ENCODE measurements at places on chromosomes 7 and 10.

- no peak for DNase-seq
Measured at GRCh38 chr10:12051241-12051640, 8.6 kb upstream of the UPF2 start.

- peak; percentile 7 for DNase-seq
Measured at GRCh38 chr10:88347597-88348304, 235.4 kb downstream of the RNLS start.

- DNase-seq, result no peak
Measured at GRCh38 chr10:102831322-102832071, 5.7 kb downstream of the CYP17A1 start.

- no peak for DNase-seq
Measured at GRCh38 chr10:114043532-114044246, at the start of gene ADRB1. Gene ADRB1, plus strand, starts transcription at chr10:114043866. Its CDS starts 267 bp downstream, at chr10:114044133.

GRCh38 chr7:131654668-131655326, 98.4 kb upstream of the PODXL start:
- DNase-seq, result peak; percentile 67

DNA sequence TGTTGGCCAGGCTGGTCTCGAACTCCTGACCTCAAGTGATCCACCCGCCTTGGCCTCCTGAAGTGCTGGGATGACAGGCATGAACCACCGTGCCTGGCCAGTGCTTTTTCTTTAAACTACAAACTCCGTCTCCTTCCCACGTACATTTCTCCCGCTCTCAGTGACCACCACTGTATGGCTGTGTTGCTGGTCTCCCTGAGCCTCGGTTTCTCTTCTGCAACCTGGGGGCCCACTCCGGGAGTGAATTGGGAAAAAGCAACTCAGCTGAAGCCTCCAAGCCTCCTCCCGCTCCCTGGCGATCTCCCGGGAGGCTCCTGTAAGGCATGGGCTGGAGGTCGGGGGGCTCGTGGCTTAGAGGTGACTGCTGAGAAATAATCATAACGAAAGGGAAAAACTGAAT, 136.3 kb downstream of the ELFN1 start:
- DNase-seq, result no peak

GRCh38 chr7:29177963-29178600, 16.5 kb upstream of the CHN2 start:
- DNase-seq, result no peak

DNA sequence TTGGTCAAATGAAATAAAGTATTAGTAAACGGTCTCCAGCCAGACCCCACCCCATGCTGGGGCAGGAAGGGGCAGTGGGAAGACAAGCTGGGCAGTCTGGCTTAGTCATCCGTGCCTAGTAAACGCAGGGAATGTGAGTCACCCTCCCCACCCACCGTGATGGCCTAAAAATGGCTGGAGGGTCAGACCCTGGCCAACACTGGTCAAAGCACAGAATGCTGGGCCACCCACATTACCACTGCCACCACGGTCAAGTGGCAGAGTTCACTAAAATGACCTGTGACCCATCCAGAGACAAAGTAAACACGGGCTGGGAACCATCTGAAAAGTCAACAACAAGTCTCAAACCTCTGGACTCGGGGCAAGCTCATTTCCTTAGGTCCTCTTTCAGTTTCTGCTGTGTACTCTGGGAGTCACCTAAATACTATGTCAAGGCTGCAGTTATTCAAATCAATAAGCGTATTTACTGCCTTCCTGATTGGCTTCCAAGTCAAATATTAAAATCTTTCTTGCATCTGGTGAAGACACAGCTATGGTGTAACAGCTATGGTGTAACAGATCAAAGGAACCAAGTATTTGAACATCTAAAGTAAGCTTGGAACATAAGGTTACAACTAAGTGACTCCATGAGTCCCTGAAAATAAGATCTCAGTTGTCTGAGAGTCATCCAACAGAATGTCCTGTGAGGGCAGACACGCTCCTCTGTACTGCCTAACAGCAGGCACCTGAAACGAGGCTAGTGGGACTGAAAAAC, 3.0 kb downstream of the ZFAND2A start:
- no peak for DNase-seq

GRCh38 chr10:104099269-104099668, 13.6 kb upstream of the COL17A1 start:
- no peak for DNase-seq

DNA sequence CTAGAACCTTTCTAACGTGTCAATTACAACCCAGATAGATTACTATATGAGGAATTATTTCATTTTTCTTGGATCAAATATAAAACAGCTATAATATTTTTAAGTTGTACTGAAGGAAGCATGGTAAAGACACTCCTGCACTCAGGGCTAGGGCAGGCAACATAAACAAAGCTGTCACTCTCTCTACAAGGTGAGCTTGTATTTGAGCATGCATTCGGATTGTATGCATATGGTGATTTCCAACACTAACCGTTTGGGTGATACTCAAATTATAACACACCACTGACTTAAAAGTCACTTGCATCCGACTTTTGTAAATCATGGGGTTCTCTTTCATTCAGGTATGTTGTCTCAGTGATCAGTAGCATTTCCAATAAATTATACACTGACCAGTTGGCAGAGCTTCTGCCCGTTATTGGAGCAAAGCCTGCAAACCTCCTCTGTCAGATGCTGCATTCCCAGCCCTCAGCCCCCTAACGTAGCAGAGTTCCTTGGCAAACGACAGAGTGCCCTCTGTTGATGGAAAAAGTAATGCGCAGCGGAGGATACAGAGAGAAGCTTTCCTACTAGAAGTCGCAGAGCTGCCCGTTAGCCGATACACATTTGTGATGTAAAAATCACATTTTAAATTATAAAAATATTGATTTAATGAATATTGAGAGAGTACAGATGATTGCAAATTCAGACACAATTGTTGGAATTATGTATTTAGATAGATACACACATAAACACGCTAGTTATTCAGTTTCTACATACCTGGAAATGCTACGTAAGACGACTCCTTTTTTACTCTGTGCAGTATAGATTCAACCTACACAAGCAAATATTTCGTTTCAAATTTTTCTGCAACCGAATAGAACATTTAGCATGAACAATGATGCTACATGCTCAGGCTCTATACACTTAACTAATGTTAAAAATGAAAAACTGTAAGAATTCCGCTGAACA, 173.9 kb upstream of the SP4 start:
- DNase-seq, result peak; percentile 40

- no peak for DNase-seq
Measured at GRCh38 chr7:23955600-23956149, 245.7 kb downstream of the STK31 start.

- no peak for DNase-seq
Measured at GRCh38 chr10:72834183-72834825, 59.2 kb upstream of the OIT3 start.

DNA sequence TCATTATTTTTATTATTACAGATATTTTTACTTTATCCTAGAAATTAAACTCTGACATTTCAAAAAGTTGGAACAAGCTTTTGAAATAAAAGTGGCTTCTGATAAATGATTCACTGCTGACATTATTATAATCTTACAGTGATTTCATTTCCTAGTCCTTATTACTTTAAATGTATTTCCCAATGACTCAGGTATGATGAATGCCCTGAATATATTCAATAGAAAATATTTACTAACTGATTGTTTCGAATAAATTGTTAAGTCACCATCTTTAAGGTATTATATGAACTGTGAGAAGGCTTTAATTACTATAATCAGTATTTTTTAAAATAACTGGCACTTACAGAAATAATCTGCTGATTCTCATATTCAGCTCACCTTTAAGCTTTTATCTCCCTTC, 21.6 kb downstream of the DKK1 start:
- DNase-seq, result no peak

DNA sequence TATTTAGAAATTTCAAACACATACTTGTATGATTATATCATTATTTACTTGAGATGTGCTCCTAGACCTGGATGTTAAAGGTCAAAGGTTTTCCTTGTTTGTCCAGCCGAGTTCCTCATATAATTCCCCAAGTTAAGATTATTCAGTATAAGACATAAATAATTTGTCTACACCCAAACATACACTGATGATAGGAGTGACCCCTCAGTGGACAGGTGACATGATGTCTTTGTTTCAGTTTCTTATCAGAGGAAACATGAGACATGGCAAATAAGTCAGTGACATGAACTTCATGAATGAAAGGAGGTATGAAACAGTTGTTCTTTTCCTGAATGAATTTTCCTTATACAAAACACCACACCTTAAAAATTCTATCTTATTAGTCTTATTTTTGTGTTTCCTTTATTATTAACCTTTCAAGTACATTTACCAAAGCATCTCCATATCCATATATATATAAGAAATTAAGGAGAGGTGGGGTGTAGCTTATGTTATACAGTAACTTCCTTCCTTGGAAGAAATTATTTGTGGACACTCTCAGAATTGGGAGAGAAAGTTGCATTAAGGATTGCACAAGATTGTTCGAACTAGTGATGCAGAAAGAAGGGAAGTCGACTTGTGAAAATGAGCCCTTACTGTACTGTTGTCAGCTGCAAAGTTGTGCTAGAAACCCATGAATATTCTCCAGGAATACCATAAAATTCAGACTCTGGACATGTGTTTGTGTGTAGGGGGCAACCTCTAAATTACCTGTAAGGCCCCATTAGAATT, 60.5 kb downstream of the POM121L12 start:
- DNase-seq, result no peak

DNA sequence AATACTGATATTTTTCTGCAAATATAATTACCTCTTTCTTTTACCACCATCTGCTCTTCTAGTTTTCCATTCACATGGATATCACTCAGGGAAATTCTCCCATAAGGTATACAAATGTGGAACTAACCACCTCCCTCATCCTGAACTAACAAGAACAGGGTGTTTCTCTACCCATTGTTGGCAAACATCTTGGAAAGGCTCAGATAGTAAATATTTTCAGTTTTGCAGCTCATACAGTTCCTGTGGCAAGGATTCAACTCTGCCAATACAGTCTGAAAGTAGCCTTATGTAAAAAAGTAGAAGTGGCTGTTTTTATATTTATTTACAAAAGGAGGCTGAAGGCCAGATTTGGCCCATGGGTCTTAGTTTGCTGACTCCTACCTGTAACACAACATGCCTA, 513.0 kb upstream of the TEX47 start:
- no peak for DNase-seq

DNA sequence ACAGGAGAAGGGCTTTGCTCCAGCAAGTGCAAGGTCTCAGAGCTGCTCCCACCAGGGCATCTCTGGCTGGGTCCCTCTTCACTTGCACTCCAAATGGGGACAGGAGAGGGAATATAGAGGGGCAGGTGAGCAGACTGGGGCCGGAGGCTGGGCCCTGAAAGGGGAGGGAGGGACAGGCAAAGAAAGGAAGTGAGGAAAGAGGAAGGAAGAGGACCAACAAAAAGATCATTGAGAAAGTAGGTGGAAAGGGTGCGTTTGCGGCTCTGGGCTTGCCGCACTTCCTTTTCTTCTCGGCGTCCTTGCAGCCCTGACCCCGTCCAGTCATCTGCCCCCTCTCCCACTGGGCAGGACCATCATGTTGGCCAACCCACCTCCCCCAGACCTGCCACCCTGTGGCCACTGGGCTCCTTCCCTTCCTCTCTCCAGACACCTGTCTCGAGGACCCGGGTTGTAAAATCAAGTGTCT, 14.0 kb downstream of the ITPRIP start:
- no peak for DNase-seq

GRCh38 chr10:68371604-68372003, 35.5 kb downstream of the RUFY2 start:
- no peak for DNase-seq

DNA sequence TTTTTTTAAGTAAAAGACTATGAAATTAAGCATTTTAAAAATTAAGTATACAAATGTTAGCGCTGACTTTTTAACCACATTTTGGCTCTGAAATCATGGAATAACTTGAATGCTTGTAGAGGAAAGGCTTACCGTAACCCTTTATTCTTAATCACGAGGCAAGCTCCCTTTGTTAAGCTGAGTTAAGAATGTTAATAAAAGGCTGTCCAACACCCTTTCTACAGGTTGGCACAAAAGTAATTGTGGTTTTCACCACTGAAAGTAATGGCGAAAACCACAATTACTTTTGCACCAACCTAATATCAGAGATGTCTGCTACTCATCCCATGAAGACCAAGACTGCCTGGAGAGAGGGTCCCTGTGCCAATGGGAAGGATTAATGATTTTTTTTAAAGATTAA, 70.6 kb downstream of the STK17A start:
- DNase-seq, result no peak

GRCh38 chr10:76040107-76040829, 608.8 kb downstream of the LRMDA start:
- no peak for DNase-seq

DNA sequence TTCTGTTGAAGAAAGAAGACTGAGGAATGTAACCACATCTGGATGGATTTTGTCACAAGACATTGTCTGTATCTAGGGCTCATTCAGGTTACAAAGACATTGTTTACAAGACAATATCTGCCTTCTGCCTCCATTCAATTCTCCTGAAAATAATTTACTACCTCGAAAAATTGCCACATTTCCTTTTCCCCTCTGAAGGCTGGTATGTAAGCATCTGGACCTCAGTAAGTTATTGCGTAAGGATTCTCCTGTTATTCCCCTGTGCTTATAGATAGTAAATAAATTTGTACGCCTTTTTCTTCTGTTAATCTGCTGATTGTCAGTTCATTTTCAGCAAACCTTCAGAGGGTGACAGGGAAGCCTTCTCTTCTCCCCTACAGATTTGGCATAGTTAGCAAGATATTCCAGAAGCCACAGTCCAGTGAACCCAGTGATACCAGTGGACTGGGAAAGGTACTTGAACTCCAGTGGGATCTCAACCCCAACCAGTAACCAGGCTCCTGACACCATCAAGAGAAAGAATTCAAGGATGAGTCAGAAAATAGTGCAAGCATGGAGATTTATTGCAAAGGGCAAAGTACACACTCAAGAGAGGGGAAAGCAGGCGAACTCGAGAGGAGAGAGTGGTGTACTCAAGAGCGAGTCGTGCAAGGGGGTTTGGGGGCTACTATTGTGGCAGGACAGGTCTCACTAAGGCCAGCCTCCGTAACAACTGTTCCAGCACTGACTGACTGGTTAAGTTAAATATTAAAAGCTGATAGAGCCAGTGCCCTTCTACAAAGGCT, 706.9 kb upstream of the GHITM start:
- no peak for DNase-seq

DNA sequence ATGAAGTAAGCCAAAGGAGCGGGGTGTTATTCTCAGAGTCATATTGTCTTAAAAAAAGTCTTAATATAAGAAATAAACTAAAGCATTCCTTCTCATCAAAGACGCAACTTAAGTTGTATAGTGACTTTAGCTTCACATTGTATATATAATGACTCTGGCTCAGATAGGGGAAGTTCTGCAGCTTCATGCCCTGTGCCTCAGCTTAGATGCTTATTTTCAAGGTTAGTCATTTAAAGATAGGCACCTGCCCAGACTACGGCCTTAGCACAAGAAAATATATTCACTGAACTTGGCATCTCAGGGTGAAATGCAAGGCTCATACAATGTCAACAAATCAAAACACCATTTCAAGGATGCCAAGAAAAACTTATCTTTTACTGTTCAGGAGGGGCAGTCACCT, 52.8 kb upstream of the DNAJB12 start:
- no peak for DNase-seq
